ENCODE measurements at places on chromosomes 12 and 14.
A peak's percentile ranks its signal among the peaks of the same experiment; 100 is the strongest.

DNA sequence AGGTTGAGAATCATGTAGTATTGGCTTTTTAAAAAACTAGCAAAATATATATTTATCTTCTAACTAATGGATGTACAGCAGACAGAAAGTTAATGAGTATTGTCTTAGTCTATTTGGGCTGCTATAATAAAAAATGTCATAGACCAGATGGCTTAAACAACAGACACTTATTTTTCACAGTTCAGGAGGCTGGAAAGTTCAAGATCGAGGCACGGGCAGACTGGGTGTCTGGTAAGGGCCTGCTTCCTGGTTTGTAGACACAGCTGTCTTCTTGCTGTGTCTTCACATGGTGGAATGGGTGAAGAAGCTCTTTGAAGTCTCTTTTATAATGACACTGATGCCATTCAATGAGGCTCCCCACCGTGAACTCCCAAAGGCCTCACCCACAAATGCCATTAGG is 70.1 kb upstream of the KRR1 start:
- DNase-seq = no peak

GRCh38 chr12:884746-885414 is 64.6 kb downstream of the RAD52 start:
- no peak for DNase-seq

- DNase-seq = no peak
Measured at GRCh38 chr12:241266-241665, 21.4 kb downstream of the SLC6A13 start.

DNA sequence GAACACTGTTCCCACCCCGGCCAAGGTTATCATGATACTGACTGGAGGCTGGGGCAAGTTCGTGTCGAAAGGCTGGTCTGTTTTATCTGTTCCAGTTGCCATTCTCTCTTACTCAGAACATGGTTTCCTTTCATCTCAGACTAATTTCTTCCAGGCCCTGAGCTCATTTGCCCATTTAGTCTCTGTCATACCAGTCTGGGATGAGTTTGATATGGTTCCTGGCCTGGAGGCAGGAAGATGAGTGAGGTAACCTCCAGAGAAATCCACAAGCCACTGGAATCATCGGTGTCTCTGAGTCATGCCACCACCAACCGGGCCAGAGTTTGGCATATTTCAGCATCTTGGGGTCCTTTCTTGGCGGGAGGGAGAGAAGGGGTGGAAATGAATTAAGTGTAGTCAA is 114.7 kb downstream of the NTF3 start:
- no peak for DNase-seq

DNA sequence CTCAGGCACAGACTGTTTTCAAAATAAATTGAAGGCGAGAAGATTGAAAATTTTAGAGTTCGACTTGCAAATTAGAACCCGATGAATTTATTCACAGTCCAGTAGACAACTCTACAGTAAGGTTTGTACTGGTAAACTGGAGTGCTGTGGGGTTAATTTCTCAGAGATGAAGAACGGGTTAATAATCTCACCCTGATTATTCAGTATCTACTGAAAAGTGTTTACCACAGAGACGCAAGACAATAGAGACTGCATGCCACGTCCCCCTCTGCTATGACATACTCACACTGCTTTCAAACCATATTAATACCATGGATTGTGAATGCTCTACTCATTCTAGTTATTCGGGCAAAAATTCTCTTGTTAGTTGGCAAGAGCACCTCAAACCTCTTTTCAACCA is 36.1 kb downstream of the CFL2 start:
- peak; percentile 32 for DNase-seq

- no peak for DNase-seq
Measured at GRCh38 chr12:47802312-47802711, 17.4 kb downstream of the HDAC7 start.

DNA sequence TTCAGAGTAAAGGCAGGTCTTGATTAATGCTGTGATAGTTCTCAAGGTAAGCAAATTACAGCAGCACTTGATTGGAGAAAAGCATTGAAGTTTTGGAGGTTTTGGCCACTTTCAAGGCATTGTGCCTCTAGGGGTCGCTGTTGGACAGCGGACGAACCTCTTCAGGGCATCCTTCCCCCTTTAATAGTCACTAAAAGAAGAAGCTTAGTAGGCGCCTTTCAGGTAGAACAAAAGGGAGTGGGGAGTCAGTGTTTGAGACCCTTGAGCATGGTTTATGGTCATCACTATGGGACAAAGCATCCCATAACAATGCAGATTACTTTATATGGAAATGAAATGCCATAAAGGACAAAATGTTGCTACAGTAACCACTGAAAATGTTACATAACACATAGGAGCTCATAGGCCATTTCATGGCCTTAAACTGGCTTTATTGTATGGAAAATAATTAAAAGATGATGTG is 199.5 kb upstream of the DCN start:
- peak; percentile 85 for DNase-seq

DNA sequence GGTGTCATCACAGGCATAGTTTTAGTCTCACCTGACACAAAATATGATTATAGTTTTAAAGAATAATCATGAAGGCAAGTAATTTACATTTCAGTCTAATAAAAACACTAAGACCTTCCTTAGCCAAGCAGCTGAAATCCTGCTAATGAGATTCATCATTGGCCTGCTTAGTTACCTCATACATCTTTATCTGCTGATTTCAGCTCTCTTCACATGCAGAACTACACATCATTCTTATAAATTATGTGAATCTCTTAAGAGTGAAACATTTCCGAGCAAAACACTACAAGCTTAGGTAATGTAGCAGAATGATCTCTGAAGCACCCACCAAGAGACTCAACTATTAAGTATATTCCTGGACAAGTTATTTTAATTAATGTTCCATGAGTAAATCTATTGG is 198.1 kb downstream of the DPY19L2 start:
- no peak for DNase-seq

GRCh38 chr12:6092784-6093722 is 31.4 kb downstream of the VWF start:
- peak; percentile 86 for DNase-seq

- peak; percentile 71 for DNase-seq
Measured at GRCh38 chr14:55711175-55711811, 131.3 kb downstream of the KTN1 start.

DNA sequence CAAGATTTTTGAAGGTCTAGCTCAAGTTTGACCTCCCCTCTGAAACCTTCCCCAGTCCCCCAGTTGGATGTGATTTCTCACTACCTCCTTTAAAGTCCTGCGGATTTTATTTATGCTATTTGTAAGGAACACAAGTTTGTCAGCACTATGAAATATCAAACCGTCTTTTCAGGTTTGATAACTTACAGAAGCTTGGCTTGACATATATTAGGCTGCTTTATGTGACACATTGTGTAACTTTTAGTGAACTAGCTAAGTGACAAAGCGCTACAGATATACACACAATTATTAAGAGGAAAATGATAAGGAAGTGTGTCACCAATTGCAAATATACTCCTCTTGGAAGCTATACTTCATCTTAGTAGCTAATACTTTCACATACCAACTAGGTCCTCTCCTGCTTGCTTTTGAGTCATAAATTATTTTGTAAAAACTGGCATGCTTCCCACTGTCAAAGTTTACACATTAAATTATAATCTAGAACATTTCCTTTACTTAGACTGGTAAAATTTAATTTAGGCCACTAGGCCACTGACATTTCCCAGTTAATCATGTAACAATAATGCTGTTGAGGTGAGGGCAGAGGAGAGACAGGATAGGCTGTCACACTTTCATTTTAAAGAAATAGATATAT is 149.5 kb downstream of the TMTC3 start:
- DNase-seq = peak; percentile 33

DNA sequence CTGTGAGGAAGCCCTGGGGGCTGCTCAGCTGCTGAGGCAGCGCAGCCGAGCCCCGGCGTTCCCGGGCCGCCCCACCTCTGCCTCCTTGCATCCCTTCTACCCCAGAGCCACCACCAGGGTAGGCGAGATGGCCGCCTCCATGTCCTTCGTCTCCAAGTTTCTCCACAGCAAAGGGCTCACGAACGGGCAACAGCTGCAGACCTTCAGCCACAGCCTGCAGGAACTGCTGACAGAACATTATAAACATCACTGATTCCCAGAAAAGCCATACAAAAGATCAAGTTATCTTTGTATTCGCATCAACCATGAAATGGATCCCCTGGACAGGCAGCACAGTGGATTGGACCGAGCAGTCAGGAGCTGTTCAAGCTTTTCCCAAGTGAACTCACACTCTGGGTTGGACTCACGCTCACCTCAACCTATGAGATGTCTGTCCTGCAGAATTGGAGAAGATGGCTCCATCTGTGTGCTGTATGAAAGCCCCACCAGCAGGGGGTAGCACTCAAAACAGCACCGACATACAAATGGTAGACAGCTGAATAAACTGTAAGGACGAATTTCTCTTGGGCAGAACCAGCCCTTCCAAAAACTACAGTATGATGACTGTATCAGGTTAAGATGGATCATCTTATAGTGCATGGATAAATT is 19.4 kb upstream of the A2M start:
- no peak for DNase-seq

DNA sequence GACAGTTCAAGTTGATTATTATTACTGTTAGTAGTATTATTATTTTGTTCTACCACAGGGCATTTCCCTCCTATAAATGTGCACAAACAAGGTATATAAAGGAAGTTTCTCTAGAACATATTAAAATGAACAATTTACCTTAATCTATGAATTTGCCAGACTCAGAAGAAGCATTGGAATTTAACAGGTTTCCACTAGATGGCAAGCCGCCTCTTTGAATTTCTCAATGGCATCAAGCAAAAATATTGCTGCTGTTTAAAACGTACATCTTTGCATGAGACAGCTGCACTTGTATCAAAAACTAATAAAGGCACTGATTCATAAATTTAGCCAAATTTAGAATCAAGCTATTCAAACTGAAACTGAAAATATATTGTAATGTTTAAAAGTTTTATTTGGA is 34.6 kb upstream of the MIS18BP1 start:
- DNase-seq = no peak

GRCh38 chr12:89863493-89863938 is 154.9 kb upstream of the ATP2B1 start:
- DNase-seq = no peak

DNA sequence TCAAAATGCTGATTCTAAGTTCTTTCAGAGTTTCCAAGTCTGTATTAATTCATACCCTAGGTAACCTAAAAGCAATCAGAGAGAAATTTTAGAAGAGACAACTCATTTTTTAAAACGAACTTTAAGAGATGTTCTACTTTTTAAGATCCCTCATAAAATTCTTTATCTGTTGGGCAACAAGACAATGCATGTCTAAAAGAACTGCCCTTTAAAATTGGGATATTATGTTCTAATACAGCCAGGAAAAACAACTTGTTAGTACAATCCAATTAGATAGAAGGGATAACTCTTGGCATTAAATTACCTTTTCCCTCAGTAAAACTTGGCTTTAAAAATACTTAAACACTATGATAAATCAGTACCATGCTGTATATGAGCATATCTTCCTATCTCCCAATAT is 15.6 kb downstream of the DICER1 start:
- no peak for DNase-seq

- DNase-seq = peak; percentile 36
Measured at GRCh38 chr12:19671695-19672094, 232.4 kb downstream of the AEBP2 start.

DNA sequence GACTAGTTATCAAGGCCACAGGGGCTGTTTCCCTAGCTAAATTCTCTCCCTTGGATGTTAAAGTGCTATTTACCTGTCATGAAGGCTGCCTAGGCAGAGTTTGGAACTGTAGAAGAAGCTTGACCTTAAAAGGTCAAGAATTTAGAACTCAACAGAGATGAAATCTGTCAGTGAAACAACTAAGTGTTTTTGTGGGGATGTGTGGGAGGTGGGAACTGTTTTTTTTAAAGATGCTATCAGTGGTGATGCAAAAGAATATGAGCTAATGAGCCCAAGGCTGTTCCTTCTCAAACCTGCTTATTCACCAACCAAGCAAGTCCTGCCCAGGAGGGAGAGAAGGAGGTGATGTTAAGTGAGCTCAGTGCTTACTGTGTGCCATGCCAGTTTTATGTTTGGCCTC is 40.8 kb upstream of the POC1B start:
- peak; percentile 23 for DNase-seq

GRCh38 chr12:131732-132495 is 65.3 kb downstream of the IQSEC3 start:
- no peak for DNase-seq

- no peak for DNase-seq
Measured at GRCh38 chr12:51820526-51821439, 27.7 kb downstream of the FIGNL2 start.

GRCh38 chr12:916240-916639 is 33.3 kb downstream of the RAD52 start:
- DNase-seq = no peak

GRCh38 chr12:80230068-80230467 is 130.7 kb downstream of the OTOGL start:
- DNase-seq = no peak

DNA sequence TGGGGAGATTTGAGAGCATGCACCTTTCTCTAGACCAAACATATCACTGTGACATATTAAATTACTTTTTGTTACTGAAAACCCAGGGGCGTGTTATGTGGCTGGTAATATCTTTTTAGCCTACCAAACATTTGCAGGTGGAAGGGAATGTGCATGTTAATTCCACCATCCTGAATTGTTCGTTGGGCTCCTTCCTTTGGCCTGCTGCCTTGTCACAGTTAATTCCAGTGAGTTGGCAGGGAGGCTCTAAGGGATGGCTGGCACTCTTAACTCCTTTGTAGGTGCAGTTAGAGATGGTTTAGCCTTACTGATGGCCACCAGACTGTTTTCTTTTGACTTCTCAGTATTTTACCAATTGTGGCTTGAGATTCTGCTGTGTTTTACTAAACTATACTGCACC is 64.5 kb downstream of the DIP2B start:
- no peak for DNase-seq

GRCh38 chr14:52467515-52468266 is 84.6 kb downstream of the TXNDC16 start:
- no peak for DNase-seq

DNA sequence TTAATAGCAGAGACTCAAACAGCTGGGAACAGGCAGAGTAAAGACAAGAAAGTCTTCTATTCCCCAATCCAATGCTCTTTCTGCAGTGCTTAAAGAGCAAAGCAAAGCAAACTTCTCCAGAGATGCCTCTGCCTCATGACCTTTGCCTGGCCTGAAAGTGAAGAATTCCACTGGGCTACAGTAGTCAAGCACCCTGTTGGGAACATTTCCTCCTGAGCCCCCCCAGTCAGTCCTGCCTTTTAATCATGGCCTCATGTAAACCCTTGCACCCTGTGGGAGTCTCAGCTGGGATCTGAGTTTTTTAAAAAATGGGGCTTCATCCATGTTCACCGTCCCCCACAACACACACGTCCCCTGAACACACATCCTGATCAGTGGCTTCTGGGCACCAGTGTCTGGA is 62.7 kb upstream of the TSPAN11 start:
- DNase-seq = no peak

DNA sequence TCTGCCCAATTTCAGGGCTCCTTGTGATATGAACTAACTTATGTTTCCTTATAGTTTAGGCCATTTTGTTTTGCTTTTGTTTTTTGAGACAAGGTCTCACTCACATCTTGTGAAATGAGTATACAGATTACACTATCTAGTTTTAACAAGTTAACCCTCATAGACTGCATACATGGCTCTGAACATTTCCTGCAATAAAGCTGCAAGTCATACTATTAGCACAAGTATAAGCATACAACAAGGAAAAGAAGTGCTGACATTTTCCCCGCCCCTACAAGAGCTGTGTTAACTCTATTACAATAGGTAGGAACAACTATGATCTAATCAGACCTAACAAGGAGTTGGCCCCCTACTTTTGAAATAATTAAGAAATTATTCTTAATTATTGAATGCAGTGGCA is 35.9 kb downstream of the CCDC177 start:
- no peak for DNase-seq

- DNase-seq = no peak
Measured at GRCh38 chr14:53409969-53410368, 256.8 kb upstream of the DDHD1 start.

- peak; percentile 67 for DNase-seq
Measured at GRCh38 chr12:77133566-77133965, 68.2 kb upstream of the E2F7 start.

Data from fibroblast of the aortic adventitia (primary cell).